ENCODE measurements at places on chromosomes 5 and 9. TPM values are rescaled to one million over a fixed set of nuclear protein-coding genes. Genes with fewer than 3 reads are reported as not detected.

- no peak for DNase-seq
Observed at GRCh38 chr5:42074353-42074752, 149.3 kb downstream of the FBXO4 start.

- no peak for DNase-seq
Observed at GRCh38 chr5:8848997-8849594, 696.8 kb downstream of the SEMA5A start.

Gene SPATA31D4
- not detected for total RNA-seq

DNA sequence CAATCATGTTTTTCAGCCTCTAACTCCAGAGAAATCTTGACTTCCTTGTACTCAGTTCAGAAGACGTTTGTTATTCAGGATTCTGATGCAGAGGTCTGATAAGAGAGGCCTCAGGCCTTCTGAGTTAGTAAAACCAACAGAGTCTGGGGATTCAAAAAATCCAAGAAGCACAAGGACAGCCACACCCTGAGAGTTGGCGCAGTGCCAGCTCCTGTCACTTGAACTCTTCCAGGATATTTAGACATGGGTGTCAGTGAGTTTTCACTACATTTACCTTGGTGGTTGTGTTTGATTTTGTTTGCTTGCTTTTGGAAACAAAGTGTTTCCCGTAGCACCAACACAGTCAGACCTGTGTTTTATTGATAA, 41.6 kb upstream of the PDE8B start:
- no peak for DNase-seq

Gene GFPT2
- 10.1 TPM for total RNA-seq

Gene SGCD
- 0.30 TPM for total RNA-seq

GRCh38 chr5:58456026-58456425, 3.9 kb downstream of the PLK2 start:
- DNase-seq: no peak

DNA sequence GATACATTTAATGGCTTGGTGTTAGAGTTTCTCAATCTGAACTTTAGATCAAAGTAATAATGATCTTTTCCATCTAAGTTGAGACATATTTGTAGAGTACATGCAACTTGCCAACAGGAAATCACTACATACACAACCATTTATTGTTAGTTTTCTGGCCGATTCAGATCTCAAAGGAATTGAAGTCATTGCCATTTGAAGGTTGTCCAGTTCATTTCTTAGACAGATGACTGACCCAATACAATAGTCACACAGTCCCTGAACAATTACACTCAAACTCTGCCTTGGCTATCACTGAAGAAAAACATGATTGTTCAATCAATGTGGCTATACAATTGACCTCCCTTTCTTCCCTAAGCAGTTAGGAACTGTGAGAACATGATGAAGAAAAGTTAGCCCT, 753.2 kb upstream of the RIOK2 start:
- no peak for DNase-seq

GRCh38 chr5:157718519-157718918, 12.7 kb upstream of the THG1L start:
- no peak for DNase-seq

Gene ENTREP1
- total RNA-seq: not detected

Gene DYNC2I2
- total RNA-seq: 40.4 TPM

Gene DPH7
- 49.2 TPM for total RNA-seq

Gene PTCD2
- 9.8 TPM for total RNA-seq

DNA sequence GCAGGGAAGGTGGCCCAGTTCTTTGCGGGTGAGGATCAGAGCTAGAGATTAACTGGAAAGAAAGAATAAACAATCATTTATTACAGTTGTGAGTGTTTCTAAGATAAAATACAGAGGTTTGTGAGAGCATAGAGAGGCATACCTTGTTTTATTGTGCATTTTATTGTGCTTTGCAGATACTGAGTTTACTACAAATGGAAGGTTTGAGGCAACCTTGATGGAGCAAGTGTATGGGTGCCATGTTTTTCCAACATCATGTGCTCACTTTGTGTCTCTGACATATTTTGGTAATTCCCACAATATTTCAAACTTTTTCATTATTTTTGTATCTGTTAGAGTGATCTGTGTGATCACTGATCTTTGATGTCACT, 715 bp upstream of the C5orf34 start:
- DNase-seq: no peak

Gene GNAQ
- 30.4 TPM for total RNA-seq

- DNase-seq: no peak
Observed at GRCh38 chr5:79868163-79868670, 122.8 kb downstream of the MTX3 start.

- DNase-seq: peak; percentile 43
Observed at GRCh38 chr9:93452710-93453046, 703 bp downstream of the FAM120AOS start.

Gene SLC1A1
- total RNA-seq: not detected

- no peak for DNase-seq
Observed at GRCh38 chr5:102595332-102595731, 96.5 kb upstream of the SLCO6A1 start.

GRCh38 chr9:85013703-85014102, 344.2 kb downstream of the NTRK2 start:
- no peak for DNase-seq

- no peak for DNase-seq
Observed at GRCh38 chr5:150960791-150961396, 56.1 kb upstream of the ZNF300 start.

Gene SPAG8
- 4.6 TPM for total RNA-seq
